Stimulated activated CD4-positive, alpha-beta T cell treated with anti-CD3 and anti-CD28 coated beads, Interleukin-1b, Interleukin-23, amount 100 ng/mL, for 1 hour (primary cell): ENCODE measurements at places on chromosomes 5 and 9.

GRCh38 chr9:133691626-133692363 lies 46.4 kb downstream of the SARDH start:
- no peak for DNase-seq

- no peak for DNase-seq
Measured at GRCh38 chr5:150101023-150101422, 14.7 kb upstream of the CSF1R start.

GRCh38 chr5:150771034-150771795 lies 7.3 kb upstream of the SMIM3 start:
- DNase-seq: no peak

DNA sequence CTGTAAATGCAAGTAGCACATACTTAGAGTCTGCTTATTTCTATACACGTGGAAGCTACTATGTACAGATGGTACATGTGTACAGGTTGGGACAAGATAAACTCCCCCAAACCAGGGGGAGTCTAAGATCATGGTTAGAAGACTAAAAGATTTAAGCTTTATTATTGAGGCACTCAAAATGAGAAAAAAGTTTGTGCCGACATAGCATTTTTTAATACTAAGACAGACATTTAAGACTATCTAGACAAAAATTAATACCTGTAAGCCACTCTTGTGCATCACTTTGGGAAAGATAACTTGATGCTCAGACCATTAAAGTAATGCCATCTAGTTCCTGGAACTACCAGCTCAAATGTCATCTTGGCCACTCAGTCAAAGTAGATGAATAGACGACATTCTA lies 279.4 kb downstream of the ARL15 start:
- no peak for DNase-seq

DNA sequence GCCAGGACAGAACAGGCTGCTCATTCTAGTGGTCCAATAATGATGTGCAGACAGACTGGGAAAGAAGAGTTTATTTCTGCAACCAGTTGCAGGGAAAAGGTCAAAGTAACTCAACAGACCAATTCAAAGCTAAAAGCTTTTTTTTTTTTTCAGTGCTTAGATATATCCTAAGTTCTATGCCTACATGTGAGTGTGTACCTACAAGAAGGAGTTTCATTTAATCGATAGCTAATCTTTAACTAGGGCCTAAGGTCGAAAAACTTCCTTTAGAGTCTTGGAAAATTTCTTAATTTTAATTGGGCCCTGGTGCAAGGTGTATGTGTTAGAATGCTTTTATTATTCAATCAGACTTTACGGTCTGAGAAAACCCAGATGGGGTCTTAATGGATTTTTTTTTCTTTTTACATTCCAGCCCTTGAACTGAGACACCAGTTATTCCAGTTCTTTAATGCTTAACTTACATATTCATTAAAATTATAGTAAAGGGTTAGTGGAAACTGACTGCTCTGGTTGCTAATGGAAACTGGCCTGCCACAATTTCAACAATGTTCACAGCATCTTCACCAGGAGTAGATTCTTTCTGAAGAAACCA lies 365.3 kb downstream of the MTRR start:
- DNase-seq: no peak

GRCh38 chr5:96084874-96085506 lies 123.3 kb upstream of the ELL2 start:
- no peak for DNase-seq
